ENCODE measurements at places on chromosomes 2 and 18.

DNA sequence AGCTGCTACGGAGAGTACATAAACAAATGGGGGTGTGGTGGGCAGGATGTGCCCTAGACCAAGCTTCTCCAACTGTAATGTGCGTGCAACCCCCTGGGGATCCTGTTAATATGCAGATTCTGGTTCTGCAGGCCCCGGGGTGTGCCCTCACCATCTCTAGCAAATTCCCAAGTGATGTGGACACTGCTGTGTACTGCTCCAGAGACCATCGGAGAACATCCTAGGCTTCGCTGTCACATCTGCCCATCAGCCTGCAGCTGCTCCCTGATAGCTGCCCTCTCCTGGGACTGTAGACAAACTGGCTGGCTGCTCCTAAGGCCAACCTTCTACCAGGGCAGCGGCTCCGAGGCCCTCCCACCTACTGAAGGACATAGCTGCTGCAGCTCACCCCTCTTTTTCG, 3.2 kb downstream of the HS1BP3 start:
- no peak for DNase-seq

DNA sequence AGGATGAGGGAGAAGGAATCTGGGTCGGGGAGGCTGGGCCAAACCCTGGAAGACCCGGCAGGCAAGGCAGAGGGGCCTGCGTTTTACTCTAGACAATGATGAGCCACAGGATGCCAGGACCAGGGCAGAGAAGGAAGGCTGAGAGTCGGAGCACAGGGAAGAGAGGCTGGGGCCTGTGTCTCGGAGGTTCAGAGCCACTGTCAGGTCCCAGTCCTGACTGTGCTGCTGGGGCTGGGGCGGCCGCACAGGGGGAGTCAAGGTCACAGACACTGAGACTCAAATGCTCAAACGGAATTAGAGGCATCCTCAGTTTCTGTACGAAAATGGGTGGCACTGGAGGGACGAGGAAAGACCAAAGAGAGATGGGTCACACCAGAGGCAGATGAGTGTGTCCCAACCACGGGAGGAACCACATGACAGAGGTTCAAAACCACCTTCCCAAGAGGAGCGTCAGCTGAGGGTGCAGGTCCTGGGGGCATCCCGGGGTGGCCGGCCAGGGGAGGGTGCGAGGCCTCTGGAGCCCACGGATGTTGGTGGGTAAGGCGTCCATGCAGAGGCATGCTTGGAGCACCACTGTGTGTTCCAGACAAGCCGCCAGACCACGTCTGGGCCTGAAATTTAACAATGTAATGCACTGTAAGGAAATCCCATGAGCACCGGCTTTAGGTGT, 14.7 kb downstream of the HDAC4 start:
- DNase-seq: no peak

DNA sequence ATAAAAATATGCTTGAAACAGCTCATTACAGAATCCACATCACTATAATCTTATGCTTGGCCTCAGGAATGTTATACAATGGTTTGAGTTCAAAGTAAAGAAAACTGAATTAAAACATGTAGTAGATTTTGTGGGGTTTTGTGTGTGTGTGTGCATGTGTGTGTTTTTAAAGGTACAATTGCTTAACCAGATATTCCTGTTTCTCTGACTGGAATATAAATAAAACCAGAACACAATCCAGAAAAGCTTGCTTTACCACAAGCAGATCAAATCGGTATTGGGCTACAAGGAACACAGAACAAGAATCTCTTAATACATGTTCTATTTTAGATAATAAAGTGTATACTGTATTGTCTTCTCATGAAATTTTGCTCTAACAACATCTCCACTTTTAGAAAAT, 110.0 kb downstream of the TMEM247 start:
- DNase-seq: no peak

DNA sequence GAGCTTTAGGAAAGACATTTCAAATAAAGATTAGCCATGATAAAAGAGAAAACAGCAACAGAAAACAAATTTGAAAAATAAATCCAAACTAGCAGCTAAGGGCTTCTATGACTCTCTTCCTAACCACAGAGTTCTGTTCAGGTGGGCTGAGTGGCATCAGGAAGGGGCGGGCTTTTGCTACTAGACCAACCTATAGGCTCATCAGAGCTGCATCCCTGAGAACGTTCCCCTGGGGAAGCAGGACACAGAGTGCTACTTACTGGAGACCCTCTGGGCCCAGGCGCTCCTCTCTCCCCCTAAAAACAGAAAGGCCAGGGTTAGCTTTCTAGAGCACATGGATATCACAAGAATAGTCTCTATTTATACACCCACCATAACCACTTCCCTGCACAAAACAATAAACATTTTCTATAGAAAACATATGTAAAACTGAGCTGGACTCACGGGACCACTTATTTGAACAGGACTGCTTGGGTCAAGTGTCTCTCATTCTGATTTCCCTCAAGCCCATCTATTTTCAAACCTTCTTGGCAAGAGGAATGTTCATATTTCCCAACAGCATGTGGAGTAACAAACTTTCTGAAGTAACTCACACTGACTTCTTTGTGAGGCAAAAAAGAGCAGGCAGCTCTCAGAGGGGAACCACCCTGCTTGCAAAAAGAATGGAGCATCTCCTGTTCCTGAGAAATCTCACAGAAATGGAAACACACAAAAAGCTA, 78.9 kb upstream of the LMAN1 start:
- DNase-seq: no peak

DNA sequence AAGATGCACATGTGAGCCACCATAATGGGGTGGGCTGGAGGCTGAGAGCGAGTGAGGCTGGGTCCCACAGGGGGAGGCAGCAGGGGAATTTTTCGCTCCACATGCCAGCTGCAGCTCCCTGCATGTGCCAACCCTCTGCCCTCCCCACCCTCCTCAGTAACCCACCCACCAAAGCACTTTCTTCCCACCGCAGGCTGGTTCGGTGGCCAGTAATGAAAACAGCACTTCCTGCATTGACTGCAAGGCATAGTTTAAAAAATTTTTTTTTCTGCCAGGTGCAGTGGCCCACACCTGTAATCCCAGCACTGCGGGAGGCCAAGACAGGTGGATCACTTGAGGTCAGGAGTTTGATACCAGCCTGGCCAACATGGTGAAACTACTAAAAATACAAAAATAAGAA, 147.5 kb upstream of the TTC39C start:
- DNase-seq: no peak

DNA sequence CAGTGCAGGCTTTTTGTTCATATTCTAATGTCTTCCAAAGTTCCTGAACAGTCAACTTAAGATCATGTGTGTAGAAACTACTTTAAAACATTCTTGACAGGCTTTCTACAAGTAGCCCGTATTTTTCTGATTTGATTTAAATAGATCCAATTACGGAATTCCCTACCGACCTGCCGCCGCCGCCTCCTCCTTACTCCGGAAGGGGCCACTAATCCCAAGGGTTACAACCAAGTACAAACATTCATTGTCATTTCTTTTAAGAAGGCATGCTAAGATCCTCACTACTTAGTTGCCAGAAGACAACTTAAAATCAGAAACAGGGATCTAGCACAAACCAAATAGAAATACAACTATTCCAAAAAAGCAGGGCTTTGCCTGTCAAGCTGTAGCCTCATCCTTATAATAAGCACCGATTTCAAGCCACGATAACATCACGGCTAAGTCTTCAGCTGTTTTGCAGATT, 784 bp downstream of the WDR33 start:
- no peak for DNase-seq

- no peak for DNase-seq
These were observed 21.6 kb upstream of the SLC1A4 start for GRCh38 chr2:64967601-64968000.

DNA sequence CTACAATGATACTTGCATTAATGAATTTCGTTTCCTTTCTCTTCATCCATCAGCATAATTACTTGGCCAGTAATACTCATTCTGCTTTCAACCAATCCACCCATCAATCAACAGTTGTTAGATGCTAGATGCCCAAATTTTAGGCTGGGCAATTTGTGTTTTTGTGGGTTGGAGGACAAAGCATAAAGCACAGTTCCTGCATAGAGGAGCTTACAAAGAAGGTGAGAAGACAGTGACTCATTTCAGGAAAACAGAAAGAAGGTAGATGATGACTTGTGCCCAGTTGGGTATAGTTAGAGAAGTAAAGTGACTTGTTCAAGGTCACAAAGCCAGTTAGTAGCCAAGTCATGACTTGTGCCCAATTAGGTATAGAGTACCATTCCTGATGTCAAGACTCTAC, 1186.8 kb upstream of the CELF4 start:
- no peak for DNase-seq

DNA sequence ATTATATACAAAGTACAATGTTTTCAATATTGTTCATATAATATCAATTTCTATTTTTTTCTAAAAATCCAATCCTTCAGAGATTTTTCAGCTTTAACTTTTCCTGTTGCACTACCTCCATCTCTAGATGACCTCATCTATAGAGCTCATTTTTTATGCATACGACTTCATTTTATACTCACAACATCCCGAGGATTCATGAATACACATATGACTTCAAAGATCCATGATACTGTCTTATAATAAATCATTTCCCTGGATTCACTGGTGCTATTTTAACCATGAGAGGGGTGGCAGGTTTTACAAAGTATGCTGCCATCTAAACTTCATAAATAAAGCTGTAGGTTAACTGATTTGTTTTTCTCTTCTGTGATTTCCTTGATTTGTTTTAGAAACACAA, 694.6 kb downstream of the EPHA4 start:
- DNase-seq: no peak

- DNase-seq: no peak
These were observed 30.0 kb downstream of the AFTPH start for GRCh38 chr2:64554117-64554516.

GRCh38 chr2:224994242-224994823, 47.9 kb downstream of the DOCK10 start:
- DNase-seq: no peak

All from stimulated activated CD4-positive, alpha-beta T cell treated with anti-CD3 and anti-CD28 coated beads, TNF-alpha, amount 100 ng/mL, for 1 hour (primary cell).